ENCODE measurements at places on chromosomes 1 and 21.
A peak's percentile ranks its signal among the peaks of the same experiment; 100 is the strongest.

DNA sequence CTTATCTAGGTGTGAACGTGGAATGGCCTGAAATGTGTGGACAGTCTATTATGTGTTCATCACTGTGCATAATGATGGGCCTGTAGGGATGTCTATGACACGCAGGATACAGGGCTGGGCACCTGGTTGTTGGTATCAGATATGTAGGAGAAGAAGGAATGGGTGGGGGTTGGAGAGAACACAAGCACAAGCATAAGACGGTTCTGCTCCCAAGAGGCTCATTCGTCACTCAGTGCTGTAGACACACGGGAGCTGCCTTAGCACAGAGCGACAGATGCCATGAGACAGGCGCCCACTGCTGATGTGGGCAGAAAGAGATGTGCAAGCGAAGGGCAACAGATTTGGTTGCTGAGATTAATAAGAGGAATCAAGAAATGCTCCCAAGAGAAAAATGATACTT is 256.2 kb downstream of the DISC1 start:
- DNase-seq, result no peak

GRCh38 chr1:229349463-229350385 is 6.9 kb upstream of the CCSAP start:
- no peak for DNase-seq

- no peak for DNase-seq
These were observed 17.8 kb upstream of the MRPS6 start for GRCh38 chr21:34055615-34056014.

DNA sequence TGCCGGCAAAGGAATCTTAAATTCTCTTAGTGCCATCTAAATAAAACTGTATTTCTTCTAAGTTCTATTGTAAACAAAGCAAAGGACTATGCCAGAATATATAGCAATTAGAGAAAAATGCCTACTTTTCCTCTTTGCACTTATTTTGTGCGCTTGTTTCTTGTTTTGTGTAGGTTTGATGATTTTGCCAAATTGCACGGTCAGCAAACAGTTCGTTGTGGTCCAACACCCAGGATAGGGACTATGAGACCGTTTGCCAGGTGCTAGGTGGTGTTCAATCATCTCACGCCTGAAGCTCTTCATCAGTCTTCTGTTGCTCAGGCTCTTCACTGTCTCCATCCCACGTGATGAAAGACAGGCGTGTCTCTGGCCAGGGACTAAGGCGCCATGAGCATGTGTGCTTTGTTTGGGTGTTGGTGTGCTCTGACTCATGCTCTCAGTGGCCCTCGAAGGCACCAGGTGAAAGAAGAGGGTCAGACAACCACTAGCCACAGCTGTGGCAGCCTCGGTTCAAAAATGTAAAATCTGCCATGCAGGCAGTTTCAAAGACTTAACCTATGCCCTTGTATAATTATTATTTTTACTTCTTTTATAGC is 36.9 kb upstream of the KCNE1 start:
- no peak for DNase-seq

DNA sequence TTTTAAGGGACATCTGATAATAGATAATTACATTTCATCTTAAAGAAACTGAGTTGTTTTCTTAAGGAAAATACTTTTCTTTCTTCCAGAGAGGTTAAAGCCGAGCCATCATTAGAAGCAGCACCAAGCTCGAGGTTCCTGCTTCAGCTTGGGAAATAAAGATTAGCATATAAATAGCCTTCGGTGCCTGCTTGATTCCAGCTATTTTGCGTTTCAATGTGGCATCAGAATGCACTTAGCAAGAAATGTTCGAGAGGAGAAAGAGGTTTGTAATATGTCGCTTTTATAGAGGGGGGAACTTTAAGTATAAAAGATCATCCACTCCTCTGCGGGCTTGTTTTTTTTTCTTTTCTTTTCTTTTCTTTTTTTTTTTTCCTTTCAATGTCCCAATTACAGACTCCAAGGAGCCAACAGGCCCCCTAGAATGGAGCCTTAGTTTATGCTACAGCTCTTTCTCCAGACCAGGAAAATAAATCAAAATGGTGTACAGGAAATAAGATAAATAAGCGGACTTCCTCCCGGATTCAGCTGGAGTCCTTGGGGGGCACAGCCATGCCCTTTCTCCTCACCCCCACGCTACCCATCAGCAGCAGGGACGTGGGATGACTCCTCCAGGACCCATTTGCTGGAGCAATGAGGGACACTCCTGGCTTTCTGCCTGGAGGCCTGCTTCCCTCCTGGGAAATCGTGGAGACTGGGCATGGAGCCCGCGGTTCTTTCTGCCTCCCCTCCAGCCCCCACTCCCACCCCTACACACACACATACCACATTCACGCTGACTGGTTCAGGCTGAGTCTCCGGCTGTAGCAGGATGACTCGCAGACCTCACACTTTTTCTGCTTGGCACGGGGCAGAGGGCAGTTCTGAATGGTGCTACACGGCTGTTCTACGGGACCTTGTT is 131.6 kb downstream of the RRAGC start:
- no peak for DNase-seq

GRCh38 chr1:182164273-182164672 is 102.8 kb upstream of the ZNF648 start:
- no peak for DNase-seq

- no peak for DNase-seq
These were observed 53.5 kb upstream of the TARBP1 start for GRCh38 chr1:234532503-234532922.

- no peak for DNase-seq
These were observed 37.6 kb downstream of the NRDC start for GRCh38 chr1:51840743-51841461.

GRCh38 chr21:14589855-14590563 is 43.9 kb upstream of the SAMSN1 start:
- no peak for DNase-seq

GRCh38 chr1:151326619-151327222 is 495 bp downstream of the PI4KB start:
- peak; percentile 29 for DNase-seq

DNA sequence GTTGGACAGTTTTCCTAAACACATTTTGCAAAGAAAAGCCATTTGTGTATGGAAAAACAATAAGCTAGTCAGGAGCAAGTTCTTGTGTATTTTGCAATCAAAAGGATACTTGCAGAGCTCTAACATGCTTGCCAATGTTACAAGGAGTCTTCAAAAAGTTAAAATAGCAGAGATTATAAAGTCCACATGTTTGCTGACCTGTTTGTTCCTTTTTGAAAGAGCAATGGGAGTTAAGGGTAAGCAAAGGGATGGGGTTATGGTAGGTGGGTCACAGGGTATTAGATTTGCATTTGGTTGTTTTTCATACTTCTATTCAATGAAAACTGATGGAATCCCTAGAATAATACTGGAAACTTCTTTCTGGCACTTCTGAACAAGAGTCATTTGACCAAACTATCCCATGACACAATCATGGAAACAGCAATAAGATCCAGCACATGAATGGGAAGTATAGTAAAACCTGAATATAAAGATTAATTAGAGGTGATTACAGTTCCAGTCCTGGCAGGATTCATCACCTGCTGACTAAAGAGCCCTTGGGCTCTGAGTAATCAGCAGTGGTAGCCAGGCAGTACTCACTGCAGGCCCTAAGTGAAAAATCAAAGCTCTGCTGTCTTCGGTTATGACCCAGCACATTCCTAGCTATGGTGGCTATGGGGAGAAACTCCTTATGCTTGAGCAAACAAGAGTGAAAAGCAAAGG is 27.1 kb upstream of the ZC3H11B start:
- no peak for DNase-seq

DNA sequence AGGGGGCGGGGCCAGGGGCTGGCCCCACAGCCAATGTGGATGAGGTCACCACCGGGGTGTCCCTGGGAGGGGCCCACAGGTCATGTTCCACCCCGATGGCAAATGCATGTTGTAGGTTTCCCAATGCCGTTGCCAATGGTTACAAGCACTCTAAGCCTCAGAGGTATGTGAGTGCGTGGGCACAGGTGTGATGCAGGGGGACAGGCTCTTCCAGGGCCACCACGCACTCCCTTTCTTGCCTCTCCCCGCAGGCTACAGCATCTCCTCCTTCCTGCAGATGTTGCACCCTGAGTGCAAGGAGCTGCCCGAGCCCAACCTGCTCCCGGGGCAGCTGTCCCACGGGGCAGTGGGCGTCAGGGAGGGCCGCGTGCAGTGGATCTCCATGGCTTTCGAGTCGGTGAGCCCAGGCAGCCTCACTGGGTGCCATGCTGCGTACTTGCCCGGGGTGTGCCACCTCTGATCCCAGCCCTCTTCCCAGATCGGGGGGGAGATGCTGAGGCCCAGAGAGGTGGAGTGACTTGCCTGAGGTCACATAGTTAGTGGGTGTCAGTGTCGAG is 52.4 kb downstream of the DISP3 start:
- no peak for DNase-seq

DNA sequence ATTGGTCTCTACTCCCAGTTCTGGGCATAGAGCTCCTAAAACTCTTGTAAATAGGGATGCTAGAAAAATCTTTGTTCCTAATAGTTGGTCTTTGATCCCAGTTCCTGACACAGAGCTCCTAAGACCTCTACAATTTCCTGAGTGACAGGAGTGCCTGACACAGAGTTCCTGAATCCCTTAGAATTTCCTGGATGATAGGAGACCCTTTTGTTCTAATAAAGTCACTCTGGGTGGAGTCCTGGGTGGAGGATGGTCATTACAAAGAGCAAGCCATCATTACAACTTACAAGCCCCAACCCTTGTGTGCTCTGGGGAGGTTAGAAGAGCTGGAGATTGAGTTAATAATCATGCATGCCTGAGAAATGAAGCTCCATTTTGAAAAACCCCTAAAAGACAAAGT is 58.4 kb downstream of the ZZZ3 start:
- DNase-seq, result no peak

GRCh38 chr1:243435836-243436235 is 180.0 kb downstream of the SDCCAG8 start:
- no peak for DNase-seq

DNA sequence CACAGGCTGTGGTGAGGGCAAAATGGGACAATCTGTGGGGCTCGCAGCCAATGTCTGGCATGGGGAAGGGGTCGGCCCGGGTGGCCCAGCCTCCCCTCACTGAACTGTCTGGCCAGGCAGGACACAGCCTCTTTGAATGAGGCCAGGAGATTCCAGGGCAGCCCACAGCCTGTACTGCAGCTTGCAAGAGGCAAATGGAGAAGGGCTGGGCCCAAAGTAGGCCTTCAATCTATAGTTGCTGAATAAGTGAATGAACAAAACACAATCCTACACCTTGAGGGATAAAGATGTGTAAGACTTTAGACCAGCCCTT is 23.2 kb downstream of the SLC27A3 start:
- no peak for DNase-seq
